Cardiac fibroblast (primary cell): ENCODE measurements at places on chromosomes 2 and 18.
A peak's percentile ranks its signal among the peaks of the same experiment; 100 is the strongest.

- DNase-seq: peak; percentile 84
These were observed 126.6 kb upstream of the PPP1CB start for GRCh38 chr2:28624793-28625701.

- DNase-seq: peak; percentile 60
These were observed 132.1 kb downstream of the MBP start for GRCh38 chr18:77000527-77000926.

GRCh38 chr18:50715919-50716318 lies 103.9 kb downstream of the MRO start:
- DNase-seq: peak; percentile 49

GRCh38 chr2:212416086-212416485 lies 122.5 kb downstream of the ERBB4 start:
- no peak for DNase-seq

DNA sequence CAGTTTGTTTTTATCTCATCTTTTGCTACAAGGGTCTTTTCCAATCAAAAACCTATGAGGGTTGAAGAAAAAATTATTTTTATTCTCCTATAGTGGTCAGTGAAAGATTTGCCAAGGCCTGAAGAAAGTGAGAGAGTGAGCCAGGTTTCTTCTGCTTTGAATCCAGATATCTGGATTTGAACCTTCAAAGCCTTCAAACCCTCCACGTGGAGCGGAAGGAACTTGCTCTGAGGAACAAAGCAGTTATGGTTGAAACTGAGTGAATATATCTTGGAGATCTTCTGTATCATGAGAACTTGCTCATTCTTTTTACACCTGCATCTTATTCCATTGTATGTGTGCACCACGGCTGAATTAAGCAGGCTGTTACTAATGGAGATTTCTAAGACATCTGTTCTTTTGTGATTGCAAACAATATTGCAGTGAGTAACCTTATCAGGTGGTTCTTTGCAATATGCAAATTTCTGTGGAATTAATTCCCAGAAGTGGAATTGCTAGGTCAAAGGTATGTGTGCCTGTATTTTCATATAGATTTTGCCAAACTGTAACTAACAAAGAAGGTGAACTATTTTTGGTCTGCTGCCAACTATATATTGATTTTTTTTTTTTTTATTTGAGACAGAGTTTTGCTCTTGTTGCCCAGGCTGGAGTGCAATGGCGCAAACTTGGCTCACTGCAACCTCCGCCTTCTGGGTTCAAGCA lies 147.9 kb downstream of the B3GNT2 start:
- DNase-seq: no peak

- DNase-seq: peak; percentile 54
These were observed 10.4 kb upstream of the DAW1 start for GRCh38 chr2:227861011-227861410.

GRCh38 chr2:74743778-74744177 lies 89.7 kb downstream of the SEMA4F start:
- no peak for DNase-seq

DNA sequence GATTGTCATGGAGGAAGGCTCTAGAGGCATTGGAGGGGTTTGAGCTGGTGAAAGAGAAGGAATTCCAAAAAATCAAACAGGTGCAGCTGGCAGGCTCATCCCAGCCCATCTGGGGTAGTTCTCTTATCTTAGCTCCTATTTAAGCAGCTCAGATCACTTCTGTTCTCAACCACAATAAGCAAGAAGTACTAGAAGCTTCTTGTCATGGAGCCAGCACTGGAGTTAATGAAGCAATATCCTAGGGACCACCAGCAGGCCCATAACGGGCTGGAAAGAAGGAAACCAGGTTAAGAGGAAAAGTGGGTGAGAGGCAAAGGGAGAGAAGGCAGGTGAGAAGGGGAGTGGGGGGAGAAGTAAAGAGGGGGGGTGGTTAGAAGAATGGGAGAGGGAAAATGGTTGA lies 100.7 kb upstream of the ZFP36L2 start:
- no peak for DNase-seq

DNA sequence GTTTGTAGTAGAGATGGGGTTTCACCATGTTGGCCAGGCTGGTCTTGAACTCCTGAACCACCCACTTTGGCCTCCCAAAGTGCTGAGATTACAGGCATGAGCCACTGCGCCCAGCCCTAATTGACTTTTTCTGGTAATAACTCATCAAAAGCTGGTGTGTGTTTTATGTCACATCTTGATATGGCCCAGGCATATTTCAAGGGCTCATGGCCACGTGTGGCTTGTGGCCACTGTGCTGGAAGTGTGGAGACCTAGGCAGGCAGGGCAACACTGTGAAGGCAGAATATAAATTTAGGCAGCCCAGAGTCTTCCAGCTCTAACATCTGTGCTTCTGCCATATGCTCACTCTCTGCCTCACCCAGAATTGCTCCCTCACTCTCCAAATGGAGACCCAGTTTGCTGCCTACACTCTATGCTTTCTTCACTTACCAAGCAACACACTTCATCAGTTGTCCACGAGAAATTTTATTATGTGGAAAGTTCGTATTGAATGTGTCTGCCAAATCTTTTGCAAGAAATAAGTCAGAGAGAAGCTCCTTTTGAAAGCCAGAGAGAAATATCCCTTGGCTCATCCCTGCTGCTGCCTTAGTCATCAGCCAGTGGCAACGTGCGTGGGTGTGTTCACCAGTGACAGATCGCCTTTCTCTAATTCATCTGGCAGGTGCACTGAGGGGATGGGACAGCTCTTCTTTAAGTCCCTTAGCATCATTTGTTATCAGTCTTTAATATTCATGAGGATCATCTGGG lies 129.4 kb upstream of the CXCR4 start:
- peak; percentile 45 for DNase-seq

DNA sequence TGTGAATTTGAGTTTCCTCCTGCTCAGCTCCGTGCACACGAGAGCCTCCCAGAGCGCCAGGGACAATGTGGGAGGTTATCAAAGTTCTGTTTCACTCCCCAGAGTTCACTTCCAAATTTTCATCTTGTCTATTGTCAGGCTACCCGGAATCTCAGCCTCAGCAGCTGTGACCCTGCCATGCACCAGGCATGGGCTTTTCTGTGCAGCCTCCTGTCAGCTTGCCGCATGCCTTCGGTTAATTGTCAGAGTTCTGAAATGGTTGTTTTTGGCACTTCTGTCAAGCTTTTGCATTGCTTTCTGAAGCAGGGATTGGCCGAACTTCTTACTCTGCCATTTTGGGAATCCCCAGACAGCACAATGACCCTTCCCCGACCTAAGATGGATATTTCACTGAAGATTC lies 60.4 kb downstream of the SH3YL1 start:
- DNase-seq: no peak

DNA sequence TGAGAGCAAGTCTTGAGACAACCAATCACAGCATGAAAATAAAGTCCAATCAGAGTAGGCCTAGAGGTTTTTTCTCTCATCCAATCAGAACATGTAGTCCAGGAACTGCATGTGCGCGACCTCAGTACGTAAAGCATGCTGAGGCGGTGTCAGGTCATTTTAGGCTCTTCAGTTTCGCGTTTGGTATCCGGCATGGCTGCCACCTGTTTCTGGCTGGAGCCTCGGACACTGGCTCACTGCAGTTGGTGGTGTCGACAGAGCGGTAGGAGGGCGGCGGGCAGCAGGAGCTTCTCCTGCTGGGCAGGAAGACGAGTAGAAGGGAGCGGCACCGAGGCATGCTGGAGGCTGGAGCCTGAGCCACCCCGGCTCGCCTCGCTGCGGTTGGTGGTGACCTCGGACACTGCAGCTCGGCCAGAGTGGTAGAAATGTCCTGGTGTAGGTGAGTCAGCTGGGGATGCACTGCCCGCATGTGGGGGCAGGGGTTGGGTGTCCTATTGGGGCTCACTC lies 15.8 kb downstream of the CCDC74A start:
- no peak for DNase-seq
